Left renal pelvis (tissue), 4 donors: ENCODE measurements at places on chromosomes 12 and 14.

- no peak for DNase-seq
These were observed 135.1 kb downstream of the TMEM30B start for GRCh38 chr14:61145903-61146481.

DNA sequence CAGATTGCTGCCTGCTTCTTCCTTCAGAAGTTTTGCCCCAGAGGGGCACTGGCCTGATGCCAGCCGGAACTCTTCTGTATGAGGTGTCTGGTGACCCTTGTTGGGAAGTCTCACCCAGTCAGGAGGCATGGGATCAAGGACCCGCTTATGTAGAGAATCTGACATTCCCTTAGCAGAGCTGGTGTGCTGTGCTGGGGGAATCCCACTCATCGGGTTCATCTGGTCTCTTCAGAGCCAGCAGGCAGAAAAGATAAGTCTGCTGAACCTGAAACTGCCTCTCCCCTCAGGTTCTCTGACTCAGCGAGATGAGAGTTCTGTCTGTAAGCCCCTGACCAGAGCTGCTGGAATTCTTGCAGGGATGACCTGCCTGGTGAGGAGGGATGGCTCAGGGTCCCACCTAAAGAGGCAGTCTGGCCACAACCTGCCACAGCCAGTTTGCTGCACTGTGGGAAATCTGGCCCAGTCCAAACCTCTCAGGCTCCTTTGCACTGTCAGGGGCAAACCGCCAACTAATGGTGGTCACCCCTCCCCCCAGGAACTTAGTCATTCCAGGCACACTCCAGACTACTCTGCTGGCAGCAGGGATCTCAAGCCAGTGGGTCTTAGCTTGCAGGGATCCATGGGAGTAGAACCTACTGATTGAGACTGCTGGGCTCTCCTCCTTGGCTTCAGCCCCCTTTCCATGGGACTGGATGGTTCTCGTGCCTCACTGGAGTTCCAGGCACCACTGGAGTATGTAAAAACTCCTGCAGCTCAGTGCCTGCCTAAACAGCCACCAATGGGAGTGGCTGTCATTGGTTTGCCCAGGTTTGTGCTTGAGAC, 4.1 kb downstream of the CLEC2D start:
- no peak for DNase-seq

- DNase-seq, result no peak
These were observed 4.2 kb downstream of the DENND5B start for GRCh38 chr12:31586728-31587127.

- DNase-seq, result peak; percentile 42
These were observed 31.2 kb downstream of the TC2N start for GRCh38 chr14:91835920-91836843.

GRCh38 chr14:92435154-92435553, 78.4 kb upstream of the RIN3 start:
- no peak for DNase-seq

DNA sequence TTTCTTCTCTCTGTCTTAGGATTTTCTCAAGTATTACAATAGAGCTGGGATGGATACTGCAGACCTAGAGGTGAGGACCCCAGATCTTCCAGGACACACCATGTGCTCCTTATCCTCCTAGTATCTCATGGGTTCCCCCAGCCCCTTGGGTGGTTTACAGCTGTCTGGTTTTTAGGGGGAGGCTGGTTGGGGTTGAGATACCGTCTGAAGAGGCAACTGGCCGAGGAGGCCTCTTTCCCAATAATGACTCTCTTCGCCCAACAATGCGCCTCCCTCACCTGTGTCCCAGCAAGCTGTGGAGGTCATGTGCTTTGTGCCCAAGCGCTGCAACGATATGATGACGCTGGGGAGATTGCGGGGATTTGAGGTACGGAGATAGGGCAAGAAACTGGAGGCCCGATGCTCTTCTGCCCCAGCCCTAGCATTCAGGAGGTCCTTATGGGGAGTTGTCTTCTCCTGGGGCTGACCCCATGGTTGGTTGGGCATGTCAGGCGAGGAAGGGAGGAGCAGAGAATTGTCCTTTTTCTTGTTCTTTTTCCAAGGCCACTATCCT, 3.8 kb downstream of the ARHGEF25 start:
- no peak for DNase-seq

DNA sequence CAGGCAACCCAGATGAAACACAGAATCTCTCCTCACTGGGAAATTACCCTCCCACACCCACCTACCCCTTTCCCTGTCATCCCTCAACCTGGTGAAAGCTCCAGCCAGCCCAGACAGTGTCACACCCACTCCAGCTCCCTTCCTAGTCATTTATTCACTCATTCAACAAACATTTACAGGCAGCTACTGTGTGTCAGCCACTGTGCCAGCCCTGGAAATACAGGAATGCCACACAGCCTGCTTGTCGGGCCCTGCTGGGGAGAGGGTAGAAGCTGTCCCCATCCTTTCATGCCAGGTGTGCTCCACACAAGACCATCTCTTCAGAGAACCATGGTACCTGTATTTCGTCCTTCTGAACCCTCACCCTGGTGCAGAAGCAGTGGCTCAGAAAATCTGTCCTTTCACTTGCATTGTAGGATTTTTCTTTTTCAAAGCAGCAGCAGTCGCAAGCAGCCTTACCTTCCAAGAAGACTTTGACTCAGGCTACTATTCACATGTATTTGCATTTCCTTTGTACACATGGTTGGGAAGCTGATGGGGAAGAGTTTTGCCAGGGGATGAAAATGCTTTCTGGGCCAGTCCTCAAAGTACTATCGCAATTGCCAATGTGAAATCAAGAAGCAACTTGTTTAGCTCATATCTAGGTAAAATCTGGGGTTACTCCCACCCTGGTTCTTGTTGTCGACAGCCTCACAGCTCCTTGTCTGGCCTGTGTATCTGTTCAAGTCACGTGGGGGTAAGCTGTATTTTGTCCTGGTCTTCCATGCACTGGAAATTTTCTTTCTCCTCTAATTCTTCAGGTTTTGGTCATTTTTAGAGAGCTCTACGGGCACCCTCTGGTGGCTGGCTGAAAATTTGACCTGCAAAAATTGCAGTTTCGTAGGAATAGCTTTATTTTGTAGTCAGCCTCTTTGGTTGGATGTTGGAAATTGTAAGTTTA, 147.4 kb upstream of the EGLN3 start:
- no peak for DNase-seq

GRCh38 chr14:92564344-92565039, 50.9 kb downstream of the RIN3 start:
- no peak for DNase-seq

DNA sequence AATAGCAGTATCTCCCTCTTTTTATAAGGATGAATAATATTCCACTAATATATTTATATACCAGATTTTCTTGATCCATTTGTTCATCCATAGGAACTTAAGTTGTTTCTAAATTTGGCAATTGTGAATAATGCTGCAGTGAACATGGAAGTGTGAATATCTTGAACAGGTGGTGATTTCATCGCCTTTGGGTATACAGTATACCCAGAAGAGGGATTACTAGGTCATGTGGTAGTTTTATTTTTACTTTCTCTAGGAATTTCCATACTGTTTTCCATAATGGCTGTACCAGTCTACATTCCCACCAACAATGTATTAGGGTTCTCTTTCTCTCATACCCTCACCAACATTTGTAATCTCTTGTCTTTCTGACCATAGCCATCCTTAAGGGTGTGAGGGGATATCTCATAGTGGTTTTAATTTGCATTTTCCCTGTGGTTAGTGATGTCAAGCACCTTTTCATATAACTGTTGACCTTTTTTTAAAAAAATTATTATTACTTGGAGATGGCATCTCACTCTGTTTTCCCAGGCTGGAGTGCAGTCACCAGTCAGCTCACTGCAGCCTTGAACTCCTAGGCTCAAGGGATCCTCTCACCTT, 20.5 kb downstream of the PPHLN1 start:
- DNase-seq, result no peak

GRCh38 chr12:121800694-121801594, 2.9 kb upstream of the SETD1B start:
- DNase-seq, result no peak

- no peak for DNase-seq
These were observed 1073.6 kb downstream of the BCL11B start for GRCh38 chr14:98198385-98198784.

DNA sequence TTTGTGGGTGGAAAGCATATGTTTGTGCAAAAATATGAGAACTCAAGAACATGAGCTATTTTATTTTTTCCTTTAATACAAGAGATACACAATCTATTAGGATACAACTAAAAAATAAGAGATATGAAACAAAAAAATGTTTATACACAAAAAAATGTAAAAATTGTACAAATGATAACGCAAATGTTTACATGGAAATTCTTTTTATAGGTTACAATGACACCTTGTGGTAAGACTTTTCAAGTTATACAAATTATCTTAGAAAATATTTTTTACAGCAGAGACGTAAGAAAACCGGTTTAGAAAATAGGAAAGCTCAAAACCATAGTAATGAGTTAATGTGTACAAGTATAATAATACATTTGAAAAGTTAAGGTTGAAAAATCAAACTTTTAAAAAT, 25.5 kb downstream of the CEP83 start:
- DNase-seq, result no peak

DNA sequence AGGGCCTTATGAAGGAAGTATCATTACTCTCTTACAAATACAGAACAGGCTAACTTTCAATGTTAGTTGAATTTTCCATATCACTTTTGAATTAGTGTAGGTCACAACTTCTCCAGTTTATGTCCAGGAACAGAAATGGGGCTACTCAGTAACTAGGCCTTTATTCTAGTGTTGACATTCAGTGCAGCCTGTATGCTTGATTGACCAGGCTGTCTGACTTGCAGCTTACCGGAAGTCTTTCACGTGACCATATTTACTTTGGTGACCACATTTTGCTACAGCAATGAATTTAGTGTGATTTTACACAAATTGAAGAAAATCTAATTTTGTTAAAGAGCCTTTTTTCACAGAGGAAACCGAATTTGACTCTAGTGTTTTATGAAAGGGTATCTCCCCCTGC, 12.4 kb downstream of the MTERF2 start:
- no peak for DNase-seq

- no peak for DNase-seq
These were observed 315 bp downstream of the ABCD2 start for GRCh38 chr12:39619316-39619659.
